SJCRH30 (cell line): ENCODE measurements at places on chromosomes 4 and X. TPM values are rescaled to one million over a fixed set of nuclear protein-coding genes. Genes with fewer than 3 reads are reported as not detected.

- DNase-seq = no peak
Measured at GRCh38 chr4:18155067-18156041, 133.8 kb upstream of the LCORL start.

GRCh38 chr4:96952610-96953009 is 1112.7 kb downstream of the PDHA2 start:
- no peak for DNase-seq

DNA sequence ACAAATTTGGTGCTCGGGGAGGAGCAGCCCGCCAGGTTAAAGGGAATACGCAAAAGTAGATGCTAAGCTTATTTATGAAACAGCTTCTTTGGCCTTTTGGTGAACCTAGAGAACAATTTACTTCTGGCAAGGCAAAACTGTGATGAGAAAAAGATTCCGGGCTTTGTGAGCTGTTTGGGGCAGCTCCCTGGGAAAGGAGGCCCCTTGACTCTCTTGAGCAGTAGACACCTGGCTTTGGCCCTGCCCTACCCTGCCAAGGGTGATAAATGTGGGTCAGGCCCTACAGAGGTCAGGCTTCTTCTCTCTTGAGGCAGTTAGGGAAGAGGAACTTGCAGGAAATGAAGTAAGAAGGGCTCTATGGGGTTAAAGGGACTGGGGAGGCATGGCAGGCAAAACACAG is 509.6 kb downstream of the MID1IP1 start:
- no peak for DNase-seq

GRCh38 chr4:139555705-139556070 is 331 bp downstream of the SETD7 start:
- DNase-seq = no peak

DNA sequence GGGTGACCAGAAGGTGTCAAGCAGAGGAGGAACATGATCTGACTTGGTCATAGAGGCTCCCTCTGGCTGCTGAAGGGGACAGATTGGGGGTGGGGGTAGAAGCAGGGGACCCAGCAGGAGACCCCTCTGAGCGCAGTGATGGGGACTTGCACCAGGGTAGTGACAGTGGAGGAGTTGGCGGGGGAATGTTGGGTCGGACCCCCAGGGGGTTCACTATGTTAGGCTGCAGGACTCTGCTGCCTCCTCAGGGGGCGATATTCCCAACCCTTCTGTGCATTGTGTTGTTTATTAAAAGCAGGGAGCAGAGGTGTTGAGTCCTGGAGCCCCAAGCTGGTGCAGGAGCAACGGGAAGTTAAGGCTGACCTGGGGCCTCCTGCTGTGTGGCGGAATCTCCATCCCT is 8.8 kb downstream of the WDR13 start:
- no peak for DNase-seq

GRCh38 chrX:147476008-147476407 is 435.7 kb upstream of the FMR1 start:
- peak; percentile 4 for DNase-seq

GRCh38 chr4:155008389-155008788 is 200.0 kb upstream of the NPY2R start:
- no peak for DNase-seq

DNA sequence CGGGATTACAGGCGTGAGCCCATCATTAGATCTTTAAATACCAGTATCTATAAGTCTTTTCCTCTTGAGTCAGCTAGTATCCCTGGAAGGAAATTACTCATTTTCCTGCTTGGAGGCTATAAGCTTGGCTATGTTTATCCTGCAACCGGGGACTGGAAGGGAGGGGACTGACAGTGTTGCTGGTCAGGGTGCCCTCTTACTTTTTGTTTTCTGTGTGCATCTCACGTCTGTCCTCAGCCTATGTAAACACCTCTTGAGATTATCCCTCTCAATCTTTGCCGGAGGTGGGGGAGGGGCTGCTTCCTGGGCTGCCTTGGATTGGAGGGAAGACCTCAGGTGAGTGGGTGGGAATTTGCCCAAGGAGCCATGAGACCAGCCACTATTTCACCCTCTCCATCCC is 37.0 kb downstream of the HTT start:
- DNase-seq = no peak

DNA sequence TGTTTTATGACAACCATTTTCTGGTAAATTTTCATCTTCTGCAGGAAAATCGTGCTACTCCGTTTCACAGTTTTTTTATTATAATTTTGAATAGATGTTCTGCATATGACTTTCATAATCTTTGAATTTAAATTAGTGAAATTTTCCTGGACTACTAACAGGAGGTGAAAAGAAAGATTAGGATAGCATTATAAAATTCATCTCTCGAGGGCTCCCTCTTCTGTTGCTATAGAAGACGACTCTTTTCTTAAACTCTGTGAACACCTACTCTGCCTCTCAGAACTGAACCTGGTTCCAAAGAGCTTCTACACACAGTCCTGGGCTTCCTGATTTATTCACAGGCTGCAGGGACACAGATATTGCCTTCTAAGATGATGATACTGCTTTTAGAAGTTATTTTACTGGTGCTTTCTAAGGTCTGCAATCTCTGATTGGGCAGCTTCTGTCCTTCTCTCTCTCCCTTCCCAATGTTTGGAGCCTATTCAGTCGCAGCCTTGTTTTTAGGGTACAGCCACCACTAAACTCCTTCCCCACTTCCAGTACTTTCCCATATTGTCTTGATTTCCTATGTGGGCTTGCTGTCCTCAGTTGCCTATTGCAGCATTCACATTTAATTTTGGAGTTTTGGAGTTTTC is 10.1 kb upstream of the SAP30 start:
- peak; percentile 7 for DNase-seq

DNA sequence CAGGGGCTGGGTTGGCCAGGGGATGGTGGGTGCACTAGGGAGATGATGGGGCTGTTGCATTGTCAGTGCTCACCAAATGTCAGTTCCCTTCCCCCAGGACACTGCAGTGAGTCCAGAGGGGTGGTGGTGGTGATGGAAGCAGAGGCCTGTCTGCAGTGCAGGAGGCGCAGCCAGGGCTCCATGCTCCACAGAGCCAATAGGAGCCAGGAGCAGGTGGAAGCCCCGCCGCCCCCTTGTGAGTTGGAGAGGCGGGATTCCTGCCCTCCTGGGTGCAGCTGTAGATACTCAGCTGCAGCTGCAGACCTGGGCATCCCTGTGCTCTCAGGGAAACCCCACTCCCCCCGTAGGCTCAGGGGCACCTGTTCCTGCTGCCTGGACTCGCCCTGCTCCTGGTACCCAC is 284.7 kb downstream of the EVC2 start:
- DNase-seq = no peak

- no peak for DNase-seq
Measured at GRCh38 chr4:145295122-145295521, 114.7 kb upstream of the OTUD4 start.

GRCh38 chrX:109268340-109268739 is 213.5 kb downstream of the GUCY2F start:
- DNase-seq = no peak

DNA sequence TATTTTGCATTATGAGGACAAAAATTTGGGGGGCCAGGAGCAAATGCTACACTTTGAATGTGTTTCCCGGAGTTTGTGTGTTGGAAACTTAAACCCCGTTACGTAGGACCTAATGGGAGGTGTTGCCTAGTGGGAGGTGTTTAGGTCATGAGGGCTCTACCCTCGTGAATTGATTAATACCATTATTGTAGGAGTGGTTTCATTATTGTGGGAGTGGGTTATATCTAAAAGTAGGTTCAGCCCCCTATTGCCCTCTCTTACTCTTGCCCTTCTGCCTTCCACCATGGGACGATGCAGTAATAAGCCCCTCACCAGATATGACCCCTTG is 15.5 kb downstream of the UBA6 start:
- no peak for DNase-seq

DNA sequence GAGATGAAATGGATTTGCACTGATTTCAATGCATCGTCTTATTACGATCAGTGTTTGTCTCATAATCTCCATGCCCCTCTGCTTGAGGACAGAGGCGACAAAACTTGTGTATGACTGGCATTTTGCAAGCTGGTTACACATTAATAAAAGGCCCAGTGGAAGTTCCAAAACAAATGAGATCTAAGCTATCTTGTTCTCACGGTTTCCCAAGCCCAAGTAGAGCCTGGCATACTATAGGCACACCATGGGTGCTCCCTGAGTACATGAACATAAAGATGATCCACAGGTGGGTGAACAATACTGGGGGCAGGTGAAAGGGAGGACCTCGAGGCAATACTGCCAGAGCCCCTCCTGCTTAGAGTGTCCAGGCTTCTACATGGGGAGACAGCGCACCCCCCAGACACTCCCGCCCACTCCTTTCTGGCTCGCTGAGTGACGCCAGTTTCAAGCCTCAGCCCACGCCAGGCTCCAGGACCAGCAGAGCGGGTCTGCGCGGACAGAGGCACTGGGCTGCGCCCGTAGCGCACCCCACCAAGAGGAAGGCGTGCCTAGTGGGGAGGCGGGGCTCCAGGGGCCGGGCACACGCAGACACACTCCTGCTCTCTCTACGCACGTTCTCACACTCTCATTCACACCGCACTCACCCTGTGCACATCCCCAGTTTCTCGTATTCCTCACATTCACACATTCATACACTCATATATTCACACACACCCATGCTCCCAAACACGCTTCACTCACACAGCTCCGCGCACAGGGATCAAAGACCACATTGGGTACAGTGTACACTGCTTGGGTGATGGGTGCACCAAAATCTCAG is 8.9 kb upstream of the GSX2 start:
- DNase-seq = no peak

DNA sequence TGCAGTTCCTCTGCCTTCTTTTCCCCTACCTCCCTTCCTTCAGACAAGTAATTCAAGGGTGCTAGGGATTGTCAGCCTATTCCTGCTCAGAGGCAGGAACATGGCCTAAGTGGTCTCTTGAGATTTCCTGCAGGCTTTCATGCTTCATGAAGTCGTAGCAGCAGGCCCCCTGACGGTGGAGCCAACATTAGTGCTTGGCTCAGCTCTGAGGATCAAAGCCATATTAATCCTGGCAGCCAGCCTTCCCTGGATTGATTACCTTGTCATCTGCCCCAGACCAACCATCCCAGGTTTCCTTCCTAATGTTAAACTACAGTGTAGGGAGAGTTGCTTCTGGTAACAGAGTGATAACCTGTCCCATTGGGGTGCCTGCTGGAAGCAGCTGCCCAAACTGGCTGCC is 84.1 kb downstream of the SLC16A2 start:
- DNase-seq = no peak

Gene TRAM1L1
- 5.4 and 6.4 TPM in 2 replicates for total RNA-seq

Gene CT55
- total RNA-seq = 0.08 and 0.40 TPM in 2 replicates

Gene PRR27
- not detected in 2 replicates for total RNA-seq

Gene CENPVL1
- not detected in 2 replicates for total RNA-seq

Gene SAGE1
- 0.08 TPM in 1 of 2 replicates, not detected in the other for total RNA-seq

Gene RHOXF1
- total RNA-seq = not detected in 2 replicates

Gene MAP7D3
- 15.5 and 17.6 TPM in 2 replicates for total RNA-seq

Gene NR3C2
- total RNA-seq = 0.28 and 0.63 TPM in 2 replicates

Gene SEC31A
- total RNA-seq = 139 and 153 TPM in 2 replicates

Gene SLC34A2
- not detected in 2 replicates for total RNA-seq

Gene GAGE13
- not detected in 2 replicates for total RNA-seq

Gene ERVMER34-1
- total RNA-seq = 0.04 TPM in 1 of 2 replicates, not detected in the other
